ENCODE measurements at places on chromosomes 5 and 9. TPM values are rescaled to one million over a fixed set of nuclear protein-coding genes. Genes with fewer than 3 reads are reported as not detected.

GRCh38 chr9:83199240-83199639, 136.3 kb upstream of the RASEF start:
- no peak for DNase-seq

DNA sequence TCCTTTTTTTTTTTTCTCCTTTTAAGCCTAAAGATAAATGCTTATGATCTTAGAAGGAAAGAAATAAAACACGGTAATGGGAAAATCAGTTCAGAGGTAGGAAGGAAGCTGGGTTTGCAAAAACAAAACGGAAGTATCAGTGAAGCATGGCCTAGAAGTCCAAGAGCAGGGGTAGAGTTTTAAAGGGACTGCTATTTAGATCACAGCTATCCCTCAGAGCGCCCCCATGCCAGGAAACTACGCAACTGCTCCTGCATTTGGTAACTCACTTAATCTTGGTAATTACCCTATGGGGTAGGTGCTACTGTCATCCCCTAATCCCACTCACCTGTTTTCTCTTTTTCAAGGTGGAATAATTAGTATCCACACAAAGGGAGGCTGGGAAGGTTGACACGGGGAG, 16.0 kb downstream of the TLE1 start:
- DNase-seq = no peak

- DNase-seq = no peak
Observed at GRCh38 chr5:61788548-61788947, 456.5 kb downstream of the ZSWIM6 start.

DNA sequence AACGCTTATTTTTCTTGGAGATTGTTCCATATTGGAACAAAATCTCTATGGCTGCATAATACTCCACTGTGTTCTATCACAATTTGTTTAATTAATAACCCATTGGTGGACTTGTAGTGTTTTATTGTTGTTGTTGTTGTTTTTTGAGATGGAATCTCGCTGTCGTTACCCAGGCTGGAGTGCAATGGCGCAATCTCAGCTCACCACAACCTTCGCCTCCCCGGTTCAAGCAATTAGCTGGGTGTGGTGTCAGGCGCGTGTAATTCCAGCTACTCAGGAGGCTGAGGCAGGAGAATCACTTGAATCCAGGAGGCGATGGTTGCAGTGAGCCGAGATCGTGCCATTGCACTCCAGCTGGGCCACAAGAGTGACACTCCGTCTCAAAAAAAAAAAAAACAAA, 38.7 kb downstream of the SPRY4 start:
- DNase-seq = no peak

WNK2 gene
- 45.5 TPM for total RNA-seq
